ENCODE measurements at places on chromosomes 12 and 14.

- DNase-seq = peak; percentile 1
Measured at GRCh38 chr14:66206554-66206953, 279.6 kb upstream of the CCDC196 start.

GRCh38 chr14:61145034-61145902, 135.9 kb downstream of the TMEM30B start:
- DNase-seq = peak; percentile 96

DNA sequence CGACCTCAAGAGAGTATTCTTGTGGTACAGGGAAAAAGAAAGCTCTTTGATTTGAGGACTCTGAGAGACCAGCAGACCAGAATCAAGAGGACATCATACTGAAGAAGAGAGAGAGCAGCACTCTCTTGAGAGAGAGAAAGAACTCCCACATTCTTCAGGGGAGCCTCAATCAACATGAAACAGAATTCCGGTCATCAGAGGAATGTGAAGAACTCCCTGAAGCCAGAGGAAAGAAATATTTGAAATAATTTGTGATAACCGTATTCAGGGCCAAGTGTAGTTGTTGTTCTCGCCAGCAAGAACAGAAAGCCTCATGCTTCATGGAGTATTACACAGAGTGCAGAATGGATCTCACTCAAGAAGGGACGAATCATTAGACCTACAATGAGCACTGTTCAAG, 363.8 kb upstream of the TMEM132C start:
- DNase-seq = peak; percentile 43

- no peak for DNase-seq
Measured at GRCh38 chr12:56661560-56661959, 15.8 kb upstream of the ATP5F1B start.

GRCh38 chr14:60508363-60508706, 611 bp upstream of the SIX6 start:
- no peak for DNase-seq

- DNase-seq = no peak
Measured at GRCh38 chr14:72308967-72309485, 376.8 kb downstream of the RGS6 start.

DNA sequence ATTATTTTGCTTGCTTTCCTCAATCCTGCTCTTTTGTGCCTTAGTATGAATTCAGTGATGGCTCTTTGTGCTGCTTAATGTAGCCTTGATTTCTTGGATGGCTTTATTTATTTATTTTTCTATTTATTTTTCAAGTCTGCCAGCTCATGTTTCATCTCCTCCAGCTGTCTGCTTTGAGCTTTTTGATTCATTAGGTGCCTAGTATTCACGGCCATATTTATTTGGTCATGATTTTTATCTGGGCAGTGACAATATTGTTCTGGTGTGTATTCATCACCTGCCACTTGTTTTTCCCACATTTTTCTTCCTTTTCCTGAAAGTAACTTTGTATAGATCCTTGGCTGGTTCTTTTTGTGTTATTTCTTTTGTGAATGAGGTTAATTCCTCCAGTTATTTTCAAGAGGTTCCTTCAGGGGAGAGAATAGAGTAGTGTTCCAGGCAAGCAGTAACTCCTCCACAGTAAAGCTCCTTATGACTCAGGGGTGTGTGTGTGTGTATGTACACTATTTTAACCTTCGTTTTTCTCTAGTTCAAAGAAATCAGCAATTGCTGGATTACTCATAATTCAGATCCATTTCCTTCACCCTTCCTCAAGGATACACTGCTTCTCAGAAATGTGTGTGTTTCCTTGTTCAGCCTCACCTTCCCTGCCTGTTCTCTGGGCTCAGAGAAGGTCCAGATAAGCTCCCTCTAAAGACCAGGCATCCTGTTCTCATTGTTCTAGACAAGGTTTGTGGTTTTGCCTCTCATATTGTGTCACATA, 51.6 kb upstream of the PMCH start:
- DNase-seq = peak; percentile 4

GRCh38 chr12:117521867-117522266, 160.4 kb upstream of the NOS1 start:
- DNase-seq = no peak

GRCh38 chr12:52080403-52081251, 1.1 kb downstream of the SMIM41 start:
- no peak for DNase-seq

GRCh38 chr12:58443273-58443980, 476.9 kb downstream of the LRIG3 start:
- DNase-seq = peak; percentile 67

- no peak for DNase-seq
Measured at GRCh38 chr12:27554421-27555186, 30.6 kb downstream of the PPFIBP1 start.

- peak; percentile 5 for DNase-seq
Measured at GRCh38 chr12:94290353-94290752, 142.0 kb downstream of the PLXNC1 start.

DNA sequence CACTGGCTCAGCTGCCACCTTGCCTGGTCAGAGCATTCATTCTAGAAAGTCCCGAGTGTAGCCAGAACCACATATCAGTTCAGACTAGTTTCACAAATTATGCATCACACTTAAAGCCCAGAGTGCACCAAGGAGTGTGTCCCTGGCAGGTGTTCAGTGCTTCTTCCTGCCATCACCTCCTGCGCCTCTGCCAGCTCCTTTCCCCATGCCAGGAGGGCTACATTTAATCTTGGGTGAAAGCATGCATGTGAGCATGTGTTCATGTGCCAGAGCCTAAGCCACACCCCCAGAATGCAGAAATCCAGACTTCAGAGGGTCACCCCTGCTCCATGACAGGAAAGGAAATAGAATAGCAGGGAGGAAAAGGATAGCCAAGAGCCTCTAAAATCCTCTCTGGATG, 381.6 kb downstream of the DPF3 start:
- no peak for DNase-seq

GRCh38 chr14:36183402-36183801, 6.9 kb upstream of the PTCSC3 start:
- DNase-seq = no peak

DNA sequence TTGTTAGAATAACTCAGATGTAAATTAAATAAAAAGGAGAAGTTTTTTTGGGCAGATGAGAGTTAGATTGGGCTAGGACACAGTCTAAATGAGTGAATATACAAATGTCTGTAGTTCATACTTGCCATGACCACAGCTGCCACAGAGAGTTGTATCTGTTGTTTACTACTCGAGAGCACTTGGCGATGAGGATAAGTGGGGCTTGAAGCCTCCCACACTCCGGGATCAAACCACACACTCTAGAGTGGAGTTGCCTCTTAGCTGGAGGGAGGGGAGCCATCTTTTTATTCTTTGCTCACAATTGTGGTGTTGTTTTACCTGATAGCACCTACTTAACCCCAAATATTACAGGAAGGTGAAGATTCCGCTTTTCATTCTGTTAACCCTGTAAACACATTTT, 27.5 kb downstream of the BEST3 start:
- DNase-seq = no peak

GRCh38 chr12:47039079-47039478, 40.3 kb upstream of the PCED1B start:
- DNase-seq = no peak

DNA sequence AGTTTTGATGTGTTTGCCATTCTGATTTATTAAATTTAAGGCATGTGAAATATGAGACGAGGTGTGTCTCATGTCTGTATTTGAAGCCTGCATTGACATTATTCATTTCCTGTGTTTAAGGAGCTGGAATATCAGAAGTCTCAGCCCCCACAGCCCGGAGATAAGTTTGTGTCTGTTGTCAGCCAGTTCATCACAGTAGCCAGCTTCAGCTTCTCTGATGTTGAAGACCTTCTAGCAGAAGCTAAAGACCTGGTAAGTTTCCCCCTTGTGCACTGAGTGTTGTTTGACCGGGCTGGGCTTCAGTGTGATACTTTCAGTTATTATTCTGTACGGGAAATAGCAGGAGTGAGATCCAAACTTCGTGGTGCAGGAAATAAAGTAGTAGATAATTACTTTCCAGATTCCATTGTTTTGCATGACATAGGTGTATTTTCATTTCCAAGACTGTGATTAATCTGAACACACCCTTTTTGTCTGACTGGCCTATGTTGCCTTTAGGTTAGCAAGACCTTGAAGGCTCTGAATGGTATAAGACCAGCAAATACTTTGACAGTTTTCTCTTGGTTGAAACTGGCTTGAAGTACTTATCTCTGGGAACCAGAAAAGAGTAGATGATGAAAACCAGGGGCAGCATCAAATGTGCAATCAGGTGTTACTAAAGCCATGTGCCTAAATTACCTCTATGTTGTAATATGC, 101.5 kb downstream of the GPR135 start:
- DNase-seq = peak; percentile 81

GRCh38 chr14:61089126-61089750, 108.2 kb downstream of the SLC38A6 start:
- DNase-seq = no peak

- peak; percentile 45 for DNase-seq
Measured at GRCh38 chr12:113273053-113273725, 51.9 kb downstream of the TPCN1 start.

- DNase-seq = no peak
Measured at GRCh38 chr12:101634724-101635123, 40.0 kb downstream of the MYBPC1 start.

- no peak for DNase-seq
Measured at GRCh38 chr12:81150382-81150781, 72.5 kb downstream of the ACSS3 start.

- DNase-seq = peak; percentile 50
Measured at GRCh38 chr12:14185427-14186192, 179.9 kb upstream of the ATF7IP start.

DNA sequence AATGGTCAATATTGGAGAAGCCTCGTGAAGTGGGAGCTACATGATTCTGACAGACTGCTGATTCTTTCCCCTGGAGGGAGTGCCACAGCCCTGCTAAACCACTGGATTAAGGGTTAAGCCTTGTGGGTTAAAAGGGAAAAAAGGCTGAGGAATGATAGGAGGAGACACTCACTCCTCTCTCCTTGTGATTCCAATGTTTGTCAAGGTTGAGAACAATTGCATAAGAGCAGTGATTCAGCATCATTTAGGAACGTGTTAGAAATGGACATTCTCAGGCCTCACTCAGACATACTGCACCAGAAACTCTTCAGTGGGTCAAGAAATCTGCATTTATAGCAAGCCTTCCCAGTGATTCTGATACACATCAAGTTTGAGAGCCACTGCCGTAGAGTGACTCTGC, 87.8 kb upstream of the GZMB start:
- DNase-seq = peak; percentile 7

- DNase-seq = peak; percentile 9
Measured at GRCh38 chr12:115632308-115632707, 645.2 kb downstream of the MED13L start.

DNA sequence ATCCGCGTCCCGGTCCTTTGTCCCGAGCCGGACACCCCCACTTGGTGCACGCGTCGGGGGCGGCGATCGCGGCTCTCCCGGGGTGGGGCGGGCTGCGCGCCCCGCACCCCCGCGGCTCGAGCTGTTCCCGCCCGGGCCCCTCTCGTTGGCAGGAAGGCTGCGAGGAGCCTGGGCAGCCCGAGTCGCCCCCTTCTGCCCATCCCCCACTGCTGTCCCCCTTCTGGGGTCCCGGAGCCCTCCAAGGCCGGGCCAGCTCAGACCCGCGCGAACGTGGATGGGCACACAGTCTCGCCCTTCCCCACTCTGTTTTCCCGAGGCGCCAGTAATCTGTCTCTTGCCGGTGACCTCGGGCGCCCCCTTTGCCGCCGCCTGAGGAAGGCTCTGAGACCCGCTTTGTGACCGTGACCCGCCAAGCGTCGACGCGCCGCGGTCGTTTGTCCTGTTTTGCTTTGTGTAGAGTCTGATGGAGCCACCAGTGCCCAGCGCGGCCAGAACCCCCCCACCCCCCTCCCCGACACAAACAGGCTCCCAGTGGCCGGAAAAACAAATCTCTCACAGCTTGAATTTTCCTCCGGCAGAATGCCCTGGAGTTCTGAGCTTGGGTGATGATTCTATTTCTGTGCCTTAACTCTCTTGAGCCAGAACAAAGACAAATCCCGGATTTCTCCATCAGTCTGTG, 610 bp downstream of the C14orf132 start:
- DNase-seq = peak; percentile 25

DNA sequence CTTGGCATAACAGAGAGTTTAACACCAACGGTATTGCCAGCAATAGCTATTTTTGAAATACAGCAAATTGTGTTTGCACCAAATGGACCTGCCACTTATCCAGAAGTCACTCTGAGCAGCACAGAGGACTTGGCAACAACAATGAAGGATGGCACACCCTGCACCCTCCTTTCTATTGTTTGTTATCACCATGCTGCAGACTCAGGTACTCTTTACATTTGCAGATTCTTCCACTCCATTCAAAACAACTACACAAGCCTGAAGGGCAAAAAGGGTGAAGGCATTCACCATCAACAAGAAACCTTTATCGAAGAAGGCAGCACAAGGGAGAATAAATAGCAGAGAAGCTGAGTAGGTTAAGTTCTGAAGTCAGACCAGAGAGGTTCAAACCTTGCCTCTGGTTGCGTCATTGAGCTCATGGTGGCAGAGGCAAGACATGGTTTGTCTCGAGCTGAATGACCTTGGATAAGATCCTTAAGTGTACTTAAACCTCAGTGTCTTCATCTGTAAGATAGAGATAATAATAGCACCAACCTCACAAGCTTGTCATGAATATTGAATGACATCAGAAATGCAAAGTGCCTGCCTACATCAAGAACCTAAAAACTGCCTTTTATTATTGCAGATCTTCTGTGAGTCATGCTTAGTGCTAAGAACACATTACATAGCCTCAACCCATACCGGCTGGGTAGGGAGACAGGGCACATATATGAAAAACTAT, 1.4 kb upstream of the ACSM4 start:
- DNase-seq = no peak

Measured in iris pigment epithelial cell (primary cell).